SK-N-MC (cell line): ENCODE measurements at places on chromosomes 1 and 21.

GRCh38 chr1:72892461-72892860, 610.1 kb upstream of the NEGR1 start:
- no peak for DNase-seq

GRCh38 chr1:119660253-119661083, 12.4 kb upstream of the ZNF697 start:
- DNase-seq: no peak

DNA sequence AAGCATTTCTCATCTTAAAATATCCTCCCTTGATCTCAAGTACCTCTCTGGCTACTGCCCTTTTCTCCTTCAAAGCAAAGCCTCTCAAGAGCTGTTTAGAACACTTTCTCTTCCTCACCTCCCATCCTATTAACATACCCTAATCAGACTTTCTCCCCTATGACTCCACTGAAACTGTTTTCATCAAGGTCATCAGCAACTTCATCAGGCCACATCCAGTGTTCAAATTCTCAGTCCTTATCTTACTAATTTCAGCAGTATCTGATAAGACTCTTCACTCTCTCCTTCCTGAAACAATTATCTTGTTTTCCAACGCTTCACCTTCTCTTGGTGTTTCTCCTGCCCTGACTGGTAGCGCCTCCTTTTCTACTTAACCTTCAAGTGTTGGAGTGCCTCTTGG, 1.5 kb upstream of the RAP1A start:
- DNase-seq: no peak

- peak; percentile 85 for DNase-seq
Observed at GRCh38 chr1:199550199-199551065, 477.1 kb upstream of the NR5A2 start.

GRCh38 chr1:167554028-167554779, 642 bp upstream of the CREG1 start:
- DNase-seq: no peak

GRCh38 chr1:238239343-238239742, 348.6 kb upstream of the ZP4 start:
- no peak for DNase-seq

DNA sequence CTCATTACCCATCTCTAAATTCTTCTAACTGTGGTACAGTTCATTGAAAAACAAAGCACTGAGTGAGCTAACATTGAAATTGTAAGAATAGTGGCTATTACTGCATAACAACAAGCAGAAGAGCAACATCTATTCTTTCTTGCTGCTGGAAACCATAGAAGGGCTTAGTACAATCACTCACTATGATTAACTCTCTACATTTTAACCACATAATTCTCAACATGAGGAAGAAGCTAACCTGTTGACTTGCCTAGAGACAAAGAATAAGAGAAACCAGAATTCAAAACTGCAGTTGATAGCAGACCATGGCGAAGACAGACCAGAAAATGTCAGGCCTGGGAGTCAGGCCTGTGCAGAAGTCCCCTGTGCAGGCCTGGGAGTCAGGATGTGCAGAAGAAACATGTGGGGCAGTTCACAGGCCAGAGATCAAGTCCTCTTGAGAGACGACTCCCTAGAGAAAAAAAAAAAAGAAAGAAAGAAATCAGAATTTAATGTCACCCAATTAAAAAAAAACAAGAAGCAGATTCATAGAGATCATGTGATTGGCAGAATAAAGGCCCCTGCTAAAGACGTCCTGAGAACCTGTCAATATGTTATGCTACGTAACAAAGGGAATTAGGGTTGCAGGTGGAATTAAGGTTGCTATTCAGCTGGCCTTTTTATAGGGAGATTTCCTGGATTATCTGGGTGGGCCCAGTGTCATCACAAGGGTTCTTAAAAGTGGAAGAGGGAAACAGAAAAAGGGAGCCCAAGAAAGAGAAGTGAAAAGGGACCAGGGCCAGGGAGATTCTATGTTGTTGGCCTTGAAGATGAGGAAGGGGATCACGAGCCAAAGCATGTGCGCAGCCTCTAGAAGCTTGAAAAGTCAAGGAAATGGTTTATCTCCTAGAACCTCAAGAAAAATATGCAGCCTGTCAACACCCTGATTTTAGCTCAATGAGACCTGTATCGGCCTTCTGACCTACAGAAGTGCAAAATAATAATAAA, 94.9 kb downstream of the MRPL39 start:
- DNase-seq: no peak

GRCh38 chr1:63414691-63415365, 47.4 kb downstream of the ALG6 start:
- DNase-seq: peak; percentile 89

DNA sequence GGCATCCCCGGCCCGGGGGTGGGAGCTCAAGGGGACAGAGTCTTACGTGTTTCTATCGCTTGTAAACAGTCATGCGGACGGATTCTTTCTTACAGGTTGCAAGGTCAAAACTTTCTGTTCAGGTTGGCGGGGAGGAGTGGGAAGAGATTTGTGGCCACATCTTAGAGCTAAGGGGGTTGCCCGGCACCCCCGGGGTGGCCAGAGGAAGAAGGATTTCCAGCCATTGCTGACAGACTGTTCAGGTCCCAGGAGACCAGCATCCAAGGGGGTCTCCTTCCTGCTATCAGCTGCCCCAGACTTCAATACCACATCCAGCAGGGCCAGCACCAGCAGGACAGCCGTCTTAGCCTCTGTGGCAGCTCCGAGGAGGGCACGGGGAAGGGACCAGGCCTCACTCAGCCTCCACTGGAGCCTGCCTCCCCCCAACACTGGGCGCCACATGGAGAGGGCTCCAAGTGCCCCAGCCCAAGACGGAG, 52.0 kb downstream of the KIF21B start:
- DNase-seq: no peak

DNA sequence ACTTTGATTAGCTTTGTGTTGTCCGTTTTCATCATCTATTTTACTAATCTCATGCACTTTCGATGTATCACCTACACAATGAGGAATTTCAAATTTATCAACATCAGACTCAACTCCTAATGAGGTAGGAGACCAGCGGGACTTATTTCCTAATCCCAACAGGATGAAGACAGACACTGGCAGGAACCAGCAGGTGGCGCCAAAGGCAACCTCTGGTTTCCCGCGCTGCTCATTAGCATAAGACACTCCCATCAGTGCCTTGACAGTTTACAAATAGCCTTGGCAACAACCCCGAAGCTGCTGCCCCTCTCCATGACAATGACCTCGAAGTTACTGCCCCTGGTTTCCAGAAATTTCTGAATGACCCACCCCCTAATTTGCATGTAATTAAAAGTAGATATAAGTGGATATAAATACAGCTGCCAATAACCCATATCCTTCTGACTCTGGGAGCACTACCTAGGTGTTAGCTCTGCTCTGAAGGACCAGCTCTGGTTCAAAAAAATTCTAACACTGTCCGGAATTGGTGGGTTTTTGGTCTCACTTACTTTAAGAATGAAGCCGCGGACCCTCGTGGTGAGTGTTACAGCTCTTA, 974.8 kb downstream of the ADGRL2 start:
- peak; percentile 20 for DNase-seq

DNA sequence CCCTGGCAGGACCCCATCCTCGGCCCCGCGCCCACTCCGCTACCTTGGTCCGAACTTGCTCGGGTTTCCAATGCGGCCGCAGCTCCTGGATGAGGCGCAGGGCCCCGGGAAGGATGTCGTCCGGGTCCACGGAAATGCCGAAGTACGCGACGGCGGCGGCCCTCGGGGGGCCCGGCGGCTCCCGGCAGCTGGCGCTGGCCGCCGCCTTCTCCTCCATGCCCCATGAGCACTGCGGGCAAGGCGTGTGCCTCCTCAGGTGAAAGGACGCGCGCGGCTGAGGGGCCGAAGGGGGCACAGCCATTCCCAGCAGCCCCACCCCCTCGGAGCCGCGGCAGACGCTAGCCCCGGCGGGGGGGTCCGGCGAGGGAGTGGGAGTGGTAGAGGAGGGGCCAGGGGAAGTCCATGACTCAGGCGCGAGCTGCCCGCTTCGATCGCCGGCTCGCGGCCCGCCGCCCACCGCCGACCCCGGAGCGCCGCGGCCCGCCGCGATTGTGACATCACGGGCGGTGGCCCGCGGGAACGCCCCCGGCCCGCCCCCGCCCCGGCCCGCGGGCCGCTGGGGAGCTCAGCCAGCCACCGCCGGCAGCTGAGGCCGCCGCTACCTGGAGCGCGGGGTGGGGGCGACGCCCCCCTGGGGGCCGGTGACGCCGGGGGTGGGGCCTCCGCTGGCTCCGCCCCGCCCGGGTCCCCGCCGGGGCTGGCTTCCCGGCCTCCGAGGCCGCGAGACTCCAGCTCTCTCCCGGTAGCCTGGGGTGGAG, at the start of gene ETNK2:
ETNK2 (minus strand) TSS at position 493 of the 758 bp plus-strand sequence; CDS start at position 301, 192 bp downstream.
- DNase-seq: no peak

- DNase-seq: peak; percentile 80
Observed at GRCh38 chr21:22710721-22711120, 1712.5 kb downstream of the NCAM2 start.

- DNase-seq: no peak
Observed at GRCh38 chr1:42012852-42013251, 94.1 kb upstream of the HIVEP3 start.

- DNase-seq: no peak
Observed at GRCh38 chr1:14765773-14766172, 167.3 kb downstream of the KAZN start.

DNA sequence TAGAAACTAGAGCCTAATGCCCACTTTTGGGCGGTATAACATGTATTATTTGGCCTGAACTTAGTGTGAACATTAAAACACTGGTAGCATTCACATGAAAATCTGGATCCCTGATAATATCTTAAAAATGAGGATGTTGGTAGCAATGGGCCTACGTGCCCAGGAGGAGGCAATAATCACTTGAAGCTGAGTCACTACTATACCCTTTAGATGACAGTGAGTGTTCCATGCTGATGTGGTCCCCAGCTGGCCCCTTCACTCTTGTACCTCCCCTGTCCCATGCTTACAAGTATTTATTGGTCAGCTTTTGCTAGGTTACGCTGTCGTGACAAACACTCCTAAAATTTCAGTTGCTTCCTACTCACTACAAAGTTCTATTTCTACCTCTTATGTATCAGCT, 23.0 kb upstream of the POU2F1 start:
- DNase-seq: no peak

DNA sequence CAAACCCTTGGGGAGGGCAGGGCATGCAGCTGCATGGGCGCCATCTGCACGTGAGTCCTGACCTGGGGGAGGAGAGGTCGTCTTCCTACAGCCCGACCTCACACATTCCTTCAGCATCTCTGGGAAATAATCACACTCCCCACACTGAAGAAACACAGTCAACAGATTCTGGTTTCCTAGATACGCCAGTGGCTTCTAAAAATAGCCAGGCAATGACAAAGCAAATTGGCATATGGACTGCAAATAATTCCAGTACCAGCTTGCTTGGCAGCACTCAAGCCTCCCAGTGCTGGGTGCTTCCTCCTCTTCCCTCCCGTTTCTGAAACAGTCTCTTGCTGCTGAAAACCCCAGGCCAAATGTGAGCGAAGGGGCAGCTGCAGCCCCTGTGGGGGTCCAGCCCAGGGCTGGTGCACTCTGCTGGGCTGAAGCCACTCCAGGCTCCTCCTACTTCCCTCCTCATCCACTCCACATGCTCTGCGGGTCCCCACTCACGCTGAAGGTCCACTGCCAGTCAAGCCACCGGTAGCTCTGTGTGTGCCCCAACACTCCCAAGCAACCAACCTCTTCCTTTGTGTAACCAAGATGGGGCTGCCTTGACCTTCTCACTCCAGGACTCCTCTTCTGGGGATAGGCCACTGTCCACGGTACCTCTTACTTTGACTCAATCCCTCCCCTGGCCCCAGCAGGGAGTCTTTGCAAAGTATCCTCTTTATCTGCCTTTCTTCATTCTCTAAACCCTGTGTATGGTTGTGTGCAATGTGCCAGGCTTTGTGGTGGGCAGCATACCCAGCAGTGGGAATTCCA, 69.0 kb downstream of the KCND3 start:
- DNase-seq: no peak

DNA sequence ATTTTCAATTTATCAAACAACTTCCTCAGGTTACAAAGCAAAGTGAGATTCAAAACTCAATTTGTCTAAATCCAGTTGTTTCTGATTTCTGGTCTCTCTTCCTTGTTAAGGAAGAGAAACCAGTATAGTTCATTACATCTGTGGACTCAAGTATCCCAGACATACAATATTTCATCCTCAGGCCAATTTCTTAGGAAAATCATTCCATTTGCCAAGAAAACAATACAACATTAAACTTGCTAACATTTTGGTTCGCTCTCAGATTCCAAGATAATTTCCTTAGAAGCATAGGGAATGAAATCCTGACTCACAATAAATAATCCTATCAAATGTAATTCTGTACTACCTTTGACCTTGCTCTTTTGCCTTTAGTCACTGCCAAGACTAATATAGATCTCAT, 11.2 kb upstream of the TTLL7 start:
- DNase-seq: no peak

DNA sequence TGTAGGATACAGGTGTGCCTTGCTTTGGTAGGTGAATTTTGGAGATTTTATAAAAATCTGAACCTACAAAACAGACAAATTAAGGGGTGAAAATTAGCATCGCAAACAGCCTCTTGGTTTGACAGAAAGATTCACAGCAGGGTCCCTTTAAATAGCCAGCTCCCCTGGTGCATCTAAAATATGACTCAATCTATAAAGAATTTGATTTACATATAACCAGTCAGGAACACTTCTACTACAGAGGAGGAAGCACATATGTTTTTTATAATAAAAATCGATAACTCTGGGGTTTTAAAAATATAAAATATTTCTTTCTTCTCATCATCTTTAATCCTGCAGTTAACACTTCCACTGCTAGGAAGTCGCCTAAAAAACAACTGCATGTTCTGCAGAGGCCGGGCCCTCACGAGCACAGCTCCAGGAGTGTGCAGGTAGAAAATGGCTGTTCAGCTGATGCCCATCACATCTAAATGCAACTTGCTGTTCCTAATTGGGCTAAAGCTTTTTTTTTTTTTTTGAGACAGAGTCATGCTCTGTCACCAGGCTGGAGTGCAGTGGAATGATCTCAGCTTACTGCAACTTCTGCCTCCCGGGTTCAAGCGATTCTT, 203.4 kb downstream of the HS2ST1 start:
- peak; percentile 47 for DNase-seq

- no peak for DNase-seq
Observed at GRCh38 chr1:32266921-32267591, 16.0 kb downstream of the LCK start.

DNA sequence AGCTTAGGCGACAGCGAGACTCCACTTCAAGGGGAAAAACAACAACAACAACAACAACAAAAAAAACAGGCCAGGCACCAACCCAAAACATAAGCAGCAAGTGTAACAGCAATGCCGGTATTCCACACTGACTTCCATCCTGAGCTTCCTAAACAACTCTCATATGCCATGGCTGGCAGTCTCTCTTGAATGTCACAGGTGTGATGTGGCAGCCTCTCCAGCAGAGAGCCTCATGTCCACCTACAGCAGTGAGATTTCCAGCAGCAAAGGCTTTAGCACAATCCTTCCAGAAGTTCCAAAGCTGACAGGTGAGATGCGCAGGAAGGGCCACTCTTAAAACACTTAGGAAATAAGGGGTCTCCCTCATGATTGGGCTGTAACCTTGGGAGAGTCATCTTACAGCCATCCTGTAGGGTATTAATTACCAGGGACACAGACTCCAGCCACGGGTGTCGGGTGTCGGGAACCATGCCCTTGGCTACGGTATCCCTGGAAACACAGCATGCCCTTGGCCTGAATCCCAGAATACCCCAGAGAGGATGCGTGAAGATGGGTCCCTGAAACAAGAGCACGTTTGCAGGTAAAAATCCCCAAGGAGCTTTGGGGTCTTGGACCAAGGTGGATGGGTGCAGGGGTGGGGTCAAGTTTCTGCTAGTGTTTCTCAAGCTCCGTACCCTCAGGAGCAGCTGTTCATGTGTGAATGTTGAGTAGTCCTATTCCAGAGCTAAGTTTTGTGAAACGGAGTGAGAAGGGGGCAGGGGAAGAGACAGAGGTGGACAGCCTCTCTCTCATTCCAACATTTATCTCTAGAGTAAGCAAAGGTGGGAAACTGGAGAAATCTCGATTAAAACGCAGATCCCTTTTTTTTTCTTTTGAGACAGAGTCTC, 31.4 kb downstream of the CLSTN1 start:
- no peak for DNase-seq
